ENCODE measurements at places on chromosomes 2 and 18.

GRCh38 chr2:105674401-105674800 lies 70.3 kb upstream of the NCK2 start:
- no peak for DNase-seq

- no peak for DNase-seq
Measured at GRCh38 chr2:229363185-229363814, 92.2 kb upstream of the PID1 start.

GRCh38 chr2:217330647-217331046 lies 470.8 kb upstream of the TNP1 start:
- no peak for DNase-seq

DNA sequence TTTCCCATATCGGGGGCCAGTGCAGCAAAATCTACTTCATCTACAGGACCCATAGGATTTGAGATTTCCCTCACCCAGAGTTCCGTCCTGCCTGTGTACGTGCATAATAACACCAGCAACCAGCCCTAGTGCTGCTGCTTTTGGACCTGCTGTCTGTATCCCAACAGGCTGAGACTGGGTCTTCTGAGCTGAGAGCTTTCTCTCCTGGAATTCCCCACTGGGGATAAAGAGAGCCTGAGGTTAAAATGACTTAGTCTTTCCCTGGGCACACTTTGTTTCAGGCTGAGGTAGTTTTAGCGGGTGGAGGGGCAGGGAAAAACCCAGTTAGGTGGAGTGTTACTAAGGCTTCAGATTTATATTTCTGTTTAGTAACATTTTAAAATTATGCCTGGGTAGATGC lies 62.5 kb downstream of the SERTAD2 start:
- no peak for DNase-seq

- no peak for DNase-seq
Measured at GRCh38 chr2:43826305-43827250, 12.1 kb downstream of the ABCG5 start.

DNA sequence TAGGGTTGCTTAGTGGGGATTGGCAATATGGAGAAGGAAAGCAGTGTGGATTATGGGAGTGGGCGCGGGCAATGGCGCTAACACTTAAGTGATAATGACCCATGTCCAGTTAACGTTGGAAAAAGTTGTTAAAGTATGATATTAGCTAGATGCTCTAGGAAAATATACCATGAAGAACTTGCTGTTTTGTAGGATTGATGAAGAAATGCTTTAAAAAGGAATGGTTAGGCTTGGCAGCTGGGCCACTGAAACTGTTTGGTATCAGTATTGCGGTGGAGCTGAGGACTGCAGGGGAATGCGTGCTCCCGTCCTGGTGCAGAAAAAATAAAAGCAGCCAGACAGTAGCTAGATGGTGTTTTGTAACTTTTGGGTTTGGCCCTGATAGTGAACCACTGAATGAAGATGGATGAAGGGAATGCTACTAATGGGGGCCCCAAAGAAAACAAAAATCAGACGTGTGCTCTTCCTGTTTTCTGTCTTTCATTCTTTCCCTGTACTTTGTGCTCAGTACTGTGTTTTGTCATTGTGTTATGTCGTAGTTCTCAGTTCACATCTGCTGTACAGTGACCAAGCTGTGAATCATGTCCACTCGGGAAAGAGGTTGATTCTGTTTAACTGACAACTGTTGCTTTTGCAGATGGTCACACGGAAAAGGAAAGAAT lies 999 bp downstream of the INSIG2 start:
- DNase-seq, result no peak

GRCh38 chr2:37767959-37768925 lies 96.8 kb upstream of the CDC42EP3 start:
- no peak for DNase-seq

DNA sequence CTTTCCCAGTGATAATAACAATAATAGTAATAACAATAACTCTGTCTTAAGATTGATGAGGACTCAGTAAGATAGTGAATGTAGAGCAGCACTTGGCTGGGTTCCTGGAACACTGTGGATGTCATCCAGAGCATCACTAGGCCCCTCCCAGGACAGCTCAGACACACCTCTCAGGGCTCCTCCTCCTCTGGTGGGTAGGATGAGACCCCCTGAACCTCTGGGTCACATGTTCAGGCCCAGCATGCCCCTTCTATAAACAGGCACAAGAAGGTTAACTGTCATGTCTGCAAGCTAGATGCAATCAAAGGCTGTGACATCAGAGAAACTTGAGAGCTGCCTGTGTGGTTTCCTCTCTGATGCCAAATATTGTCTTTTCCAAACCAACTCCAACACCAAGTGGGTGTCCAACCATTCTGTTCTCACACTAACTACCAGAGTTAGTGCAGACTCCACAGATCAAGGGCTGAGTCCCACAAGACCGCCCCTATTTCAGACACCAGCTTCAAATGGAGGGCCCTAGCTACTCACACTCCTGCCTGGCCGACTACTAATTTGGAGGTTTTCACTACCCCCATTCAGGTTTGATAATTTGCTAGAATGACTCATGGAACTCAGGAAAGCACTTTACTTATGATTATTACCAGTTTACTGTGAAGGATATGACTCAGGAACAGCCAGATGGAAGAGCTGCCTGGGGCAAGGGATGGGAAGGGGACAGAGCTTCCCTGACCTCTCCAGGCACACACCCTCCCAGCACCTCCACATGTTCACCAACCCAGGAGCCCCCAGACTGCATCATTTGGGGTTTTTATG lies 46.4 kb upstream of the BZW1 start:
- DNase-seq, result no peak

DNA sequence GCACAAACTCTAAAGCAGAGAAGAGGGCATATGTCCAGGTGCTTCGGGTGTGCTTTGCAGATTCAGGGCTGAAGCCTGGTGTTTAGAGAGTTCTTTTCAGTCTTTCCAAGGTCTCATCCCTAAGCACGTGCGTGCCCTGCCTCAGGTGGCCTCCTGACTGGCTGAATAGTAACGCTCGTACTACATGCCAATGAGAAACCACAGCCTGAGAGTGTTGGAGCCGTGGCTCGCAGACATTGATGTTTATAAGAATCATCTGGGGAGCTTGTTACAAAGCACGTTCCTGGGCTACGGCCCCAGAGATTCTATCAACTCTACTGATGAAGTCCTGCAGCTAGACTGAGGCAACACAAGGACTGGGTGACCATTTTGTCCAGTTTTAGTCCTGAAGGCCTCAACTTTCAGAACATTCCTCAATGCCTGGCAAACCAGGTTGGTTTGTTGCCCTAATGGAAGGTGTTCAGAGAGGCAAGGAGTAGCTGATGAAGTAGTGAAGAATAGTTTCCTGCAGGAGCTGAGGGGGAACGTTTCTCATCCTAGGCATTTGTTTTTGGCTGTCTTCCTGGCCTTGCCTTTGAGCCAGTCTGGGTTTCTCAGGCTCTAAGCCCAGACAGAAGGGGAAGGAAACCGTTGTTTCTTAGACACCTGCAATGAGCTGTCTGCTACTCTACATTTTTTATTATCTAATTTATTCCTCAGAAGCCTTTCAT lies 31.5 kb upstream of the HAAO start:
- DNase-seq, result no peak

DNA sequence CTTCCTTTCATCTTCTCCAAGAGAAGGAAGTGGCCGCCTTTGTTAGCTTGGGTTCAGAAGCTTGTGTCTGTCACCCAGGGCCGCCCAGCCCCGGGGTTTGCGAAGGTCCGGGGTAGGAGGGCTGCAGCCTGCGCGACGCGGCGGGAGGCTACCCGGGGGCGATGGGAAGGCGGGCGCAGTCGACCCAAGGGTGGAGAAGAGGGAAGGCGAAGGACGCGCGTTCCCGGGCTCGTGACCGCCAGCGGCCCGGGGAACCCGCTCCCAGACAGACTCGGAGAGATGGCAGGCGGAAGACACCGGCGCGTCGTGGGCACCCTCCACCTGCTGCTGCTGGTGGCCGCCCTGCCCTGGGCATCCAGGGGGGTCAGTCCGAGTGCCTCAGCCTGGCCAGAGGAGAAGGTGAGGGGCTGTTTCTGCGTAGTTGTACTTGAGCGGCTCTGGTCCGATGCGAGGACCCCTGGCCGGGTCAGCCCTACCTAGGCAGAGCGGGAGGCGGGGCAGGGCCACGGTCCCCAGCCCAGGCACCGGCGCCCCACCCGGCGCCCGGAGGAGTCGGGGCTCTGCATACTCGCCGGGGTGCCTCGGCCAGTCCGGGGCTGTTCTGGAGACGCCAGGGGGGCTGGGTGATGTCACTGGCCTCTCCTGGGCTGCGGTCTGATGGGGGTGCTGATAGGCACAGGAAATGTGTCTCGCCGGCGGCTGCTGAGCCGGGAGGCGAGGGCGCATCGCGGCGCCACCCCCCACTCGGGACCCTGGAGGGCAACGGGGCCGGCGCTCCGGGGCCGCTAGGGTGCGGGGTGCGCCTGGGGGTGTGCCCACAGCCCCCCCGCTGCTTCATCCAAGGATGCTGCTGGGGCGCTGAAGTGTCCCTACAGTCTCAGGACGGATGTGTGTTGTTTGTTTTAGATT lies at the start of gene QPCT:
Gene QPCT, plus strand, starts transcription at position 178 of the 909 bp plus-strand sequence. Its CDS starts 102 bp downstream, at position 280.
- peak; percentile 69 for DNase-seq

- no peak for DNase-seq
Measured at GRCh38 chr2:163200741-163201140, 362.2 kb upstream of the KCNH7 start.

DNA sequence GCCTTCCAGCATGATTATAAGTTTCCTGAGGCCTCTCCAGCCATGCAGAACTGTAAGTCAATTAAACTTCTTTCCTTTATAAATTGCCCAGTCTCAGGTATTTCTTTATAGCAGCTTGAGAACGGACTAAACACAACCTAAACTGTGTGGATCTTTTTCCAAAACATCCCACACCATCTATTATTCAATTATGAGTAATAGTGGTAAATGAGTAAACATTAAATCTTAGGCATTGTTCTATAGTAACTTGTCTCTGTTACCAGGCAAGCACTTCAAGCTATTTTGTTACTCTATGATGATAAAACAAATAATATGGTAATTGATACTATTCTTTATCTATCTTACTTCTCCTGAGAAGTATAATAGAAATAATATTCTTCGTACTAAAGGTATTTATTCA lies 536.9 kb upstream of the CHAC2 start:
- no peak for DNase-seq
